ENCODE measurements at places on chromosomes 12 and 14. TPM values are rescaled to one million over a fixed set of nuclear protein-coding genes. Genes with fewer than 3 reads are reported as not detected.

GRCh38 chr14:21025371-21026273 is 761 bp upstream of the NDRG2 start:
- H3K4me3 ChIP-seq, result peak overlapping the region; percentile 81
- peaks cover 22% of the 10 kb centered on the region for H3K4me1 ChIP-seq
- peak; percentile 63 for DNase-seq
- no peaks in the 10 kb centered on the region for H3K27me3 ChIP-seq

DNA sequence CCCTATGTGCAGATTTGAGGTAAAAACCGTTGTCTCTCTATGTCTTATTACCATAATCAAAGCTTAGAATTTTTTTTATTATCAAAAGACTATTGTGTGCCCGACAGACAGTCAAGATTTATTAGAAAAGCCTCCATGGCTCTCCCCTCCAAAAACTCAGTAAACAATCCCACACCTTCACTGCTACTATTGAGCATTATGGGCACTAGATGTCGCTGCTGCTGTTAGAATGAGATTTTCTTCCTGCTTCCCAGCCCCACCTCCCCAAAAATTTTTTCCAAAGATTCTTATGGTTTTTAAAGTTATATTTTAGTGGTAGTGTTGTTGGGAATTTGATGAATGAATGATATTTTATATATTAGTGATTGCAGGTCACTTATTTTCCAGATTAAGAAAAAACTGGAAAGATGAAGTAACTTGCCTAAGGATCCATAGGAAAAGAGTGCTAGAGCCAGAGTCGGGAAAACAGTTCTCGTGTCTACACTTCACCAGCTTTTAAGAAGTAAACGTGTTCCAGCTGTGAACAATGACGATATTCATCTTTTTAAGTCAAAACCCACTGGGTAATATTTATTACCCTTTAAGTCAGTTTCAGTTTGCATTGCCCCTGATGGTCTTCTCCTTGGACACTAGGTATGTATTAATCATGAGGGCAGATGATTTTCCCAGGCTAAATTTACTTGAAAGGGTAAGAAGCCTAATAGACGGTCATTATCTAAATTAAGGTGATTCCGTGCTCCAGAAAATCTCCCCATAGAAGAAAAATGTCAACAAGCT is 12.2 kb upstream of the FOXG1 start:
- no peak overlapping the region for H3K27ac ChIP-seq
- H3K4me1 ChIP-seq, result no peaks in the 10 kb centered on the region
- no peak for DNase-seq
- H3K4me3 ChIP-seq, result no peak overlapping the region

DNA sequence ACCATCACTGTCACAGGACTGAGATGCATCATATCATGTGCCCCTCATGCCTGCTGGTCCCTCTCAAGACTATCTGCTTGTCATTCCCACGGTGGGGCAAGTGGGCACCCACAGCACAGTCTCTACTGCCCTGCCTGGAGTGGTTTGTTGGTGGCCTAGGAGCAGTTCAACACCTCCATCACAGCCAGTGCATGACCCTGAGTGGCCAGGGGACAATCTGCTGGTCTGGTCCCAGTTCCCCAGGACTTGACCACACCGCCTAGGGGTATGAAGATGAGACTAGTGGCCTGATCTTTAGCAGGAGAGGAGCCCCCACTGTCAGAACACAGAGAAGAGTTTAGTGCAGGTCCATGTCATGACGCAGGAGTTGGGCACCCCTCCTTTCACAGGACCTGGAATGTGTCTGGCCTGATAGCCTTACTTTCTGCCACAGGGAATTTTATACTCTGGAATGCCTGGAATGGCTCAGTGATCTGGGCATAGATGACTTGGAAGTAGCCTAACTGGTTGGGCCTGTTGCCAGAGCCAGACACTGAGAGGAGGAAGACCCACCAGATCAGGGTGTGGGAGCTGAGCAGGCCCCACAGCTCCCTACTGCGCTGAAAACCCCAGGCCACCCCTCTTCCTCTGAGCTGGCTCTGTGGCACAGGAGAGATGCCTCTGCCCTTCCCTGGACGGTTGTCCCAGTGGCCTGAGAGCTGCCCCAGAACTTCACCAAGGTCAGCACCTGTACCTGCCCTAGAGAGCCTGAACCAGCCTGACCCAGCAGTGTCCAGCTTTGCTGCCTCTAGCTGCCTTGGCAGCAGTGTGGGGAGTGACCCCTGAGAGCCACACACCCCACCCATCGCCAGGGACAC is 83.3 kb downstream of the PUS7L start:
- H3K27me3 ChIP-seq, result no peaks in the 10 kb centered on the region
- no peak overlapping the region for H3K4me3 ChIP-seq
- no peaks in the 10 kb centered on the region for H3K4me1 ChIP-seq
- H3K27ac ChIP-seq, result no peak overlapping the region

DNA sequence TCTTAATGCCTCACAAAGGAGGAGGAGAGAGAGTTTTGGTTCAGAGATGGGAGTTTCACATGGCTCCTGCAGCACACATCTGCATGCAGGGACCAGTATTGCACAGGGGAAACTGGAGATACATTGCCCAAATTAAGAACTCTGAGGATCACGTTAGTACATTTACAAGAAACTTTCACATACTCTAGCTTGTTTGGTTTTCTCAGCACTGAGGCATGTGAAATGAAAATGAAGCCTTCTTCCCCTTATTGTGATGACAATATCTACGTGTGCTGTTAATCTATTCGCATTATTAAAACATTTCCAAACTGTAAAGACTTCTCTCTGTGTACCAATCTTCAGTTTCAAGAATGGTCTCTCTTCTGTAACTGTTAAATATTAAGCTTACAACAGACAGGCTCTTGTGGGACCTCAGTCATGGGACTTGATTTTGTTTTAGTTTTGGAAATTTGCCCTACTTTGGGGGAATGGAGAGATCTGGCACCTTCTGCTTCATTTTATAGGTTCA is 124.7 kb downstream of the DAAM1 start:
- no peak overlapping the region for H3K4me3 ChIP-seq
- no peaks in the 10 kb centered on the region for H3K27me3 ChIP-seq
- H3K4me1 ChIP-seq, result no peaks in the 10 kb centered on the region
- peak overlapping the region; percentile 43 for H3K27ac ChIP-seq

DNA sequence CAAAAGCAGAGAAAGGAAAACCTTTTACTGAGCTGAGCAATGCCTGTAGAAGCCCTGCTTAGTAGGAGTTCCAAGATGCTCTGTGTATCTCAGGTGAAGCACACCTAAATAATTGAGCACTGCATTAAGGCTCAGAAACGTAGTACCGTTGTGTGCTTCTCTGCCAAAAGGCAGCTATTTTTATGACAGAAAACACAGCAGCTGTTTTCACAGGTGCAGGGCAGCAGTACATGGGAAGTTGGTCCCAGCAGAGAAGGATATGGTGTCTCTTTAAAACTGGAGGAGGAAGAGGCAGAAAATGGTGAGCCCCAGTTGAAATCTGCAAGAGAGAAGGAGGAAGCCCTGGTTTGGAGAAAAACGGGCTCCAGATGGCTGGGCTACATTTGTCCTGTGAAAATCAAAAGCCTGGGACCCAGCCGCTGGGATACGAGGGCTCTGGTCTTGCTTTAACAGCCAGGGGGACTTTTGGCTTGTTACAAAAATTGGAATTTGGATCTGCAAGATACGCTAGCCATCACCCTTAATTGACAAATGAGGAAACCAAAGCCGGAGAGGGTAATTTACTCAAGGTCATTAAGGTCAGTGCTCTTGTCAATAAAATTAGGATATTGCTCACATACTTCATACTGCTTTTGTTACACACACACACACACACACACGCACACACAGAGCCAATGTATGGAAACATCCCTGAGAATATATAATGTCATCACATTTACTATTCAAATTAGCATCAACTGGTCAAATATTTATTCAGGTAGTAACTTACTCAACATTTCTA is 27.3 kb downstream of the SPRING1 start:
- no peak for DNase-seq
- no peak overlapping the region for H3K27ac ChIP-seq
- peaks cover 14% of the 10 kb centered on the region for H3K27me3 ChIP-seq
- H3K4me1 ChIP-seq, result peaks cover 8% of the 10 kb centered on the region
- H3K4me3 ChIP-seq, result no peak overlapping the region

DNA sequence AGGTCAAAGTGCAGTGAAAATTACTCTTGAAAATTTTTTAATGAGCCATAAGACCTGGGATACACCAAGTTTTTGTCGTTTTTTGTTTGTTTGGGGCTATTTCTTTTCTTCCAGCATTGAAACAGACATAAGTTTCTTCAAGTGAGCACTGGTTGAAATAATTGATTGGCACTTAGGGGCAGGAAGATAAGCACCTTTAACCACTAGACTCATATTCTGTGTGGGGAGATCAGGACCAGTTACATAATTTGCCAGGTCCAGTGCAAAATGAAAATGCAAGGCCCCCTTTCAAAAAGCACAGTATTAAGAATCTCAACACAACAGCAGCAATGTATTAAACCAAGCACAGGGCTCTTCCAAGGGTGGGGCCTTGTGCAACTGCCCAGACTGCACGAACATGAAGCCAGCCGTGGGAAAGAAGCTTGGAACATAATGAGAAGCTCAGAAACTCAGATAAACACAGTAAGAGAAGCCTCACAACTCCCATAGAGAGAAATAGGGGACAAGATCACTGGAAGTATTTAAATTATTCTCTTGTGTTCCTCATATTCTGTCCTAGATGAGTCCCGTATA is 3.2 kb upstream of the TCP11L2 start:
- H3K4me3 ChIP-seq, result no peak overlapping the region
- peak overlapping the region; percentile 28 for H3K27ac ChIP-seq
- no peak for DNase-seq
- H3K36me3 ChIP-seq, result no peaks in the 10 kb centered on the region

GRCh38 chr12:95118138-95118787 is 44.8 kb upstream of the NR2C1 start:
- H3K27ac ChIP-seq, result peak overlapping the region; percentile 6
- no peak for DNase-seq
- peaks cover 25% of the 10 kb centered on the region for H3K4me1 ChIP-seq
- H3K36me3 ChIP-seq, result no peaks in the 10 kb centered on the region
- H3K4me3 ChIP-seq, result no peak overlapping the region

DNA sequence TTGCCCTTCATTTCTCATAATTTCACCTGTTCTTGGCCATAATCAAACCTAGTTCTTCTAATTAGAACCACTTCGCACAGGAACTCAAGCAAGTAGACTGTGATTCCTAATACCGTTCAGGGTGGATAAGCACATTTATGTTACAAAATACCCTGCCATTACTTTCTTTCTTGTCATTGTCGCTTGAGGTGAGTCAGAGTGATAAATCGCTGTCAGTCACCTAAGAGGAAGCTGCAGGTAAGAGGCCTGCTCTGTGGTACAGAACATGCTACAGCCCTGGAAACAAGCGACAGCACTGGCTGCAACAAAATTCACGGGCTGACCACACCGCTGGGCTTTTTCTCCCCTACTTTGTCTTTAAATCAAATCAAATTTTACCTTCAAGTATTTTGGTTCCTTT is 218.2 kb downstream of the ANO6 start:
- no peaks in the 10 kb centered on the region for H3K4me1 ChIP-seq
- no peaks in the 10 kb centered on the region for H3K27me3 ChIP-seq
- no peak for DNase-seq
- no peak overlapping the region for H3K4me3 ChIP-seq
- no peaks in the 10 kb centered on the region for H3K36me3 ChIP-seq
- no peak overlapping the region for H3K27ac ChIP-seq

DNA sequence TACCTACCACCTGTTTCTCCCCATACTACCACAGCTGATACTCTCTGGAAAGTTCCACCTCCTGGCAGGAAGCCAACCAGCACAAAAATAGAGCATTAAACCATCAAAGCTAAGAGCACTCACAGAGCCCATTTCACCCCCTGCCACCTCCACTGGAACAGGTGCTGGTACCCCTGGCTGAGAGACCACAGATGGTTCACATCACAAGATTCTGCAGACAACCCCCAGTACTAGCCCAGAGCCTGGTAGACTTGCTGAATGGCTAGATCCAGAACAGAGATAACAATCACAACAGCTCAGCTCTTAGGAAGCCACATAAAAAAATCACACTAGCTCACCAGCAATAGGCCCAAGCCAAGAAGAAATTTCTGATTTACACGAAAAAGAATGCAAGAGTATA is 855.2 kb downstream of the FSCB start:
- no peaks in the 10 kb centered on the region for H3K36me3 ChIP-seq
- no peak overlapping the region for H3K27ac ChIP-seq
- no peaks in the 10 kb centered on the region for H3K27me3 ChIP-seq
- no peak for DNase-seq

GRCh38 chr12:45575417-45575816 is 154.1 kb upstream of the ARID2 start:
- no peak overlapping the region for H3K4me3 ChIP-seq
- DNase-seq, result no peak
- H3K27ac ChIP-seq, result no peak overlapping the region
- H3K36me3 ChIP-seq, result no peaks in the 10 kb centered on the region
- H3K27me3 ChIP-seq, result no peaks in the 10 kb centered on the region
- peaks cover 11% of the 10 kb centered on the region for H3K4me1 ChIP-seq

- H3K27ac ChIP-seq, result peak overlapping the region; percentile 79
- H3K27me3 ChIP-seq, result no peaks in the 10 kb centered on the region
- DNase-seq, result peak; percentile 43
- no peak overlapping the region for H3K4me3 ChIP-seq
- H3K4me1 ChIP-seq, result peaks cover 41% of the 10 kb centered on the region
- no peaks in the 10 kb centered on the region for H3K36me3 ChIP-seq
Measured at GRCh38 chr12:53234271-53234914, 2.4 kb upstream of the RARG start.

GRCh38 chr12:12176402-12176801 is 90.4 kb downstream of the LRP6 start:
- H3K27ac ChIP-seq, result no peak overlapping the region
- H3K36me3 ChIP-seq, result no peaks in the 10 kb centered on the region
- no peaks in the 10 kb centered on the region for H3K4me1 ChIP-seq
- H3K4me3 ChIP-seq, result no peak overlapping the region
- DNase-seq, result no peak

DNA sequence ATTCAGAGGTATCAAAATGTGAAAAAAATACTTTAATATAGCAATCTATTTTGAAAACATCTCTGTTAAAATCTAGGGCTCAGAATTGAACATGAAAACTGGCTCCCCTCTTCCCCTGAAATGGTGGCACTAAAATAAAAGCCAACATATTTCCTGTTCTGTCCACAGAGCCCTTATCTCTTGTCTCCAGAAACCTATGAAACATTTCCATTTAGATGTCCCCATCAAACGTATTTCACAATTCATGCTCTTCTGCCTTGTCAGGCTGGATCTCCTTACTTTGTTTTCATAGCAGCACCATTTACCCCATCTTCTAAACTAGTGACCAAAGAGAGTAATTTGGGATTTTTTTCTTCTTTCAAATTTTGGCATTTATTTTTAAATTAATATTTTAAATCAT is 42.4 kb downstream of the PDE3A start:
- H3K27ac ChIP-seq, result no peak overlapping the region
- no peak for DNase-seq
- H3K4me3 ChIP-seq, result no peak overlapping the region
- peaks cover 19% of the 10 kb centered on the region for H3K4me1 ChIP-seq

GRCh38 chr14:23936084-23936829 is 17.3 kb upstream of the DHRS4 start:
- H3K4me1 ChIP-seq, result no peaks in the 10 kb centered on the region
- H3K27ac ChIP-seq, result no peak overlapping the region
- H3K4me3 ChIP-seq, result no peak overlapping the region
- no peak for DNase-seq
- H3K27me3 ChIP-seq, result no peaks in the 10 kb centered on the region

Gene SDR9C7
- not detected for total RNA-seq

Gene MAP3K12
- 6.8 TPM for total RNA-seq

Gene TBC1D30
- 9.4 TPM for total RNA-seq

Gene TCP11L2
- total RNA-seq, result 47.2 TPM

Gene TUNAR
- total RNA-seq, result not detected

Gene NPFF
- not detected for total RNA-seq

Gene PRH2
- not detected for total RNA-seq

Gene ST8SIA1
- total RNA-seq, result 4.5 TPM

Gene NKX2-8
- total RNA-seq, result not detected

Gene EMP1
- 43.2 TPM for total RNA-seq

Gene KLHL33
- total RNA-seq, result not detected

Gene LRFN5
- 0.40 TPM for total RNA-seq

Data from transverse colon (tissue), 4 donors.